ENCODE measurements at places on chromosomes 7 and 10. TPM values are rescaled to one million over a fixed set of nuclear protein-coding genes. Genes with fewer than 3 reads are reported as not detected.

Gene ANKRD7
- total RNA-seq = not detected

Gene ZNF783
- 17.6 TPM for total RNA-seq

GRCh38 chr7:92648067-92648466 is 57.9 kb upstream of the FAM133B start:
- no peak for DNase-seq

DNA sequence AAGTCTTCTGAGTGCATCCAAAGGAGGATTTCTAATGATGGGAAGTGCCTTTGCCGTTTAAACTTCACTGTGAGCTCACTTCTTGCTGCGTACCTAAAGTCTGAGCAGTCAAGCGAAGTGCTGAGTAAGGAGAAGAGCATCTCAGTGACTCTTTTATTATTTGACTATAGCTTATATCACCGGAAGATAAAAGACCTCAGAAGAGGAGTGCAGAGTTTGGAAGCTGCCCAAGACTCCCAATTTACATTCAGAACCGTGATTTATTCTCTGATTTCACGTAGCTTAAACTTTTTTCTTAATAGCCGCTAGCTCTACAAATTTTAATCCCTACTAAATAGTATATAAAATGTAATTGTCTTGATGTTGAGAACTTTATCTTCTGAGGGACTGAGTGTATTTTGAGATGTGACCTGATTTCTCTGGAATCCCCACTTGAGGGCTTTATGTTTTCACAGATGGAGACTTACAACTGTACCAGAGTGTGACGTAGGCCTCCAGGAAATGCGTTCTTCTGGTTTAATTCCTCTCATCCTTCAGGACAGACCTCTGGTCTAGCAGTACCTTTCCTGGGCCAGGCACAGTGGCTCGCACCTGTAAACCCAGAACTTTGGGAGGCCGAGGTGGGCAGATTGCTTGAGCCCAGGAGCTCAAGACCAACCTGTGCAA is 51.1 kb downstream of the CAMK1D start:
- DNase-seq = no peak

DNA sequence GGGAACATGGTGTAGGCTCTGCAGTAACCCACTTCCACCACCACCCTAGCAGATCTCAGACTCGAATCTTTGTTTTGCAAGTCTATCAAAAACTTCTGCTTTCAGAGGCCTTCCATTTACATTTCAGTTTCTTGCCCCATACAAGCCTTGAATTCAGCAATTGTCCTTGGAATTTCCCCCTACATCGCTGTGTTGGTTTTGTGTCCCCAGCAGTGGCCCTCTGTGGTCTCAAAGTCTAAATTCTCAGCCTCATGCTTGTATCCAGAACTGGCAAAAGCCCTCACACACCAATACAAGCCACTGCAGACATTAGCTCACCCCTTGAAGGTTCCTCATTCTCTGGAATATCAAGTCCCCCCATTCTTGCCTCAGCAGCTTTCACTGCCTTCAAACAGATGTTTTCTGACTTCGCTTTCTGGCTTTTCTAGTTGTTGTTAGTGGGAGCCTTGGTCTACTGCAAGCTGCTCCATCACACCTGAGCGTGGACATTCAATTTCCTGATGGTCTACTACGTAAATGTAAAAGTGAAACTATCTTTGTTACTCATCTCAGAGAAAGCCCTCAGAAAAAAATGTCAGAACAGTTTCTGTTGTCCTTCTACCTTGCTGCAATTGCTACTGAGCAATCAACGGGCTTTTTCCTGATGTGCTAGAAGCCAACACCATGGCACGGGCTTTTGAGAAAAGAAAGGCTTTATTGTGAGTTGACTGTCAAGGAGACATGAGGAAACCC is 1.8 kb upstream of the NUB1 start:
- no peak for DNase-seq

DNA sequence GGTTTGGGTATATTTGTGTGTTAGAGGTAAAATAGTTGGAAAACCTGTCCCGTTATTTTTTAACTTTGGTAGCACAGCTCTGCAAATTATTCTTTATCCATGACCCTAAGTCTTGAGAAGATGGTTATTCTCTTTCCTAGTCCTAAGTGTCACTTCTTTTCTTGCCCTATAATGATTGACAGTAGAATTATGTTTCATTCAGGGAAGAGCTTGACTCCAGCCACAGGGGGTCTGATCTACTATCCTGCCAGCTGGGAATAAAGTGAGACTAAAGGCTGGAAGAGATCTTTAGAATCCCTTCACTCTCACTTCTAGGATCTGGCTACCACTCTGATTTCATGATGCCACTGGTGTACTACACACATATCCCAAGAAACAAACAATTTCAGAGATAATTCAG is 90.4 kb downstream of the PHTF2 start:
- no peak for DNase-seq

DNA sequence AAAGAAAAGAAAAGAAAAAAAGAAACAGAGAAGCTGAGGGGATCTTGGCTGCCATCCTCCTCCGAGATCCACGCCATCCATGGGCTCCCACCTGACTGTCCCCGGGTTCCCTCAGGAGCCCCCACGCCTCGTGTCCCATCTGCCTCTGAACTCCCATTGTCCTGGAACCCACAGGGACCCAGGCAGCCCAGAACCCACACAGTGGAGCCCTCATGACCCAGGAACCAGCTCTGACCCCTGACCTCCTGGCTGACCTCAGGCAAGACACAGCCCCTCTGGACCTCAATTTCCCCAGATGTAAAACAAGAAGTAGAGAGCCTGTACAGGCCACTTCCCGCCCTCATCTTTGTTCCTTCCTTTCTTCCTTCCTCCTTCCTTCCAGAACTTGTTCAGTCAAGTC is 40.4 kb downstream of the RASGEF1A start:
- DNase-seq = no peak

GRCh38 chr10:114626841-114627240 is 31.2 kb downstream of the ABLIM1 start:
- no peak for DNase-seq
